ENCODE measurements at places on chromosomes 12 and 14. TPM values are rescaled to one million over a fixed set of nuclear protein-coding genes. Genes with fewer than 3 reads are reported as not detected.

DNA sequence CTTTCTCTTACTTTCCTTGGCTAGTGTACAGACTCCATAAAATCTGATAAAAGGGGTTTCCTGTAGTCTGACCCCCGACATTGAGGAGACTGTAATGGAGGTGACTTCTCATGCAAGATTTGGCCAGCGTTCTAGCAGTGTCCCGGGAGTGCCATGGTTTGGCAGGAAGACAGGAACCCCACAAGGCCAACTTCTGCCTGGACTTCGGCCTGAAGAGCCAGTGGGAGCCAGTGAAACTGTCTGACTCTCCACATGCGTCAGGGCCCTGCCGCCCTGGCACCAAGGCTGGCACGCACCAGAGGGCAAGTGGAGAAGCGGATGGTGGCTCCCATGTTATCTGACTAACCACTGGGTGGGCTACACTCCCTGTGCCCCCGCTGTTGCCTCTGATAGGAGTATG lies 70.5 kb downstream of the TMEM260 start:
- no peaks in the 10 kb centered on the region for H3K27me3 ChIP-seq
- DNase-seq, result no peak
- H3K27ac ChIP-seq, result no peak overlapping the region

- H3K4me3 ChIP-seq, result no peak overlapping the region
- H3K27me3 ChIP-seq, result no peaks in the 10 kb centered on the region
- peaks cover 40% of the 10 kb centered on the region for H3K36me3 ChIP-seq
- no peak for DNase-seq
- no peaks in the 10 kb centered on the region for H3K4me1 ChIP-seq
Observed at GRCh38 chr12:101772012-101772775, 32.9 kb upstream of the SYCP3 start.

DNA sequence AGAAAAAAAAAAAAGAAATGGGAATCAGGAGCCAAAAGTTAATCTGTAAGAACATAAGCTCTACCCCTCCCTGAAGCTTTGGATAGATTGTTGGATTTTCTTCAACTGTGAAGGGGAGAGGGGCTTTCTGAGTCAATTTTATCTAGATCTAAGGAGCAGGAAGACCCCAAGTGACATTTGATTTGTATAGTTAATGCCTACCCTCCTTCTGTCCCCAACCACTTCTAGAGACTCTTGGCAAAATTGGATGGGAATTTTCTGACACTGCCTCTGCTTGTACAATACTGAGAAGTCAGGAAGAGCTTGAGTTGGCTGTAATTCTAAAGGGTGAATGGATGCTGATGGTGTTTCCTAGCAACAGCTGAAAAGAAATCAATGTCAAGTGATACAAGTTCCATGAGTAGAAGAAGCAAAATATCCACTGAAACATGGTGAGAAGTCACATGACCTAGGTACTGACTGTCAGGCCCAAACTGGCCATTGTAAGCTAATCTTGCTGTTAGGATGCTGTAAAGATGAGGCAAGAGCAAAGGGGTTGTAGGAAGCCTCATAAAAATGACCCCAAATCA lies 42.2 kb downstream of the NDUFA12 start:
- no peak for DNase-seq
- H3K27me3 ChIP-seq, result no peaks in the 10 kb centered on the region
- H3K27ac ChIP-seq, result no peak overlapping the region
- H3K4me1 ChIP-seq, result no peaks in the 10 kb centered on the region
- H3K4me3 ChIP-seq, result no peak overlapping the region

DNA sequence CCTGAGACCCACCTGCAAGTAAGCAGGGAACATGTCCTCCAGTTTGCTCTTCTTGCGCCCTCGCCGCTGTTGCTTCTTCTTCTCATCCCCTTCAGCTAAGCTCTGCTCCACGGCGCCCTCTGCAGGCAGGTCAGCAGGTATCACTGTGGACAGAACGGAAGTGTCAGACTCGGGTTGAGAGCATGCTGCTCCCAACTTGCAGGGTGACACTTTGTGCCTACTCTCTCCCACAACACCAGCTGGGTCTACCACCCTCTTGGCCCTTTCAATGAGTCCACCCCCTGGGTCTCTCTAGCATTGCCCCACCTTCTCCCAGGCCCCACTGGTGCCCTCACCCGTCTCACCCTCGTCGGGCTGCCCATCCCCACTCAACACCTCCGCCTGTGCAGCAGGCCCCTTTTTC lies 16.7 kb downstream of the KMT2D start:
- H3K4me3 ChIP-seq, result no peak overlapping the region
- peaks cover 97% of the 10 kb centered on the region for H3K36me3 ChIP-seq
- no peaks in the 10 kb centered on the region for H3K4me1 ChIP-seq
- no peak overlapping the region for H3K27ac ChIP-seq

DNA sequence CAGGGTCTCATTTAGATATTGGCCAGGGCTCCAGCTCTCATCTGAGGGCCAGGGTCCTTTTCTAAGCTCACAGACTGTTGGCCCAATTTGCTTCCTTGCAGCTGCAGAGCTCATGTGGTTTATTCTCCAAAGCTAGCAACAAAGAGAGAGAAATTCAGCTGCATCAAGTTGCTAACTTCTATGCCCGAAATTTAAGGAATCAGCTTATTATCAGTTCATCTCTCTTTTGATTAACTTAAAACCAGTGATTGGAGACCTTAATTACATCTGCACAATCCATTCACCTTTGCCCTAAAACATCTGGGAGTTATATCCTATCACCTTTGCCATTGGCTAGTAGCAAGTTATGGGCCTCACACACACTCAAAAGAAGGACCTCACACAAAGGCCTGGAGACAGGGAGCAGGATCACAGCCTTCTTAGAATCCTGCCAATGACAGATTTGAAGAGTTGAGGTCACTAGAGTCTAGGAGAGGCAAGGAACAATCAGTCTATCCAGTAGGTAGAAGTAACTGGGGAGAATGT lies 258.8 kb upstream of the GARIN6 start:
- DNase-seq, result no peak
- no peaks in the 10 kb centered on the region for H3K27me3 ChIP-seq
- no peak overlapping the region for H3K27ac ChIP-seq
- 0 out of 2 replicates have a peak, but pooled peaks cover 2% of the 10 kb centered on the region for H3K4me1 ChIP-seq

DNA sequence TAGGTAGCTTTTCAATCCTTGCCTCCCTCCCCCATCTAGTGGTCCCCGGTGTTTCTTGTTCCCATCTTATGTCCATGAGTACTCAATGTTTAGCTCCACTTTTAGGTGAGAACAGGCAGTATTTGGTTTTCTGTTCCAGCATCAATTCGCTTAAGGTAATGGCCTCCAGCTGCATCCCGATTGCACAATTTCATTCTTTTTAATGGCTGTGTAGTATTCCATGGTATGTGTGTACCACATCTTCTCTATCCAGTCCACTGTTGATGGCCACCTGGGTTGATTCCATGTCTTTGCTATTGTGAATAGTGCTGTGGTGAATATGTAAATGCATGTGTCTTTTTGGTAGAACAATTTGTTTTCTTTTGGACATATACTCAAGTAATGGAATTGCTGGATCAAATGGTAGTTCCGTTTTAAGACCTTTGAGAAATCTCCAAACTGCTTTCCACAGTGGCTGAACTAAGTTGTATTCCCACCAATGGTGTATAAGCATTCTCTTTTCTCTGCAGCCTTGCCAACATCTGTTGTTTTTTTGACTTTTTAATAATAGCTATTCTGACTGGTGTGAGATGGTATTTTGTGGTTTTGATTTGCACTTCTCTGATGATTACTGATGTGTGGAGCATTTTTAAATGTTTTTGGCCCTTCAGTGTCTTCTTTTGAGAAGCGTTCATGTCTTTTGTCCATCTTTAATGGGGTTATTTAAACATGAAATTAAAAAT lies 34.2 kb upstream of the ASPG start:
- H3K27ac ChIP-seq, result no peak overlapping the region
- H3K4me1 ChIP-seq, result no peaks in the 10 kb centered on the region
- no peak for DNase-seq
- no peak overlapping the region for H3K4me3 ChIP-seq

DNA sequence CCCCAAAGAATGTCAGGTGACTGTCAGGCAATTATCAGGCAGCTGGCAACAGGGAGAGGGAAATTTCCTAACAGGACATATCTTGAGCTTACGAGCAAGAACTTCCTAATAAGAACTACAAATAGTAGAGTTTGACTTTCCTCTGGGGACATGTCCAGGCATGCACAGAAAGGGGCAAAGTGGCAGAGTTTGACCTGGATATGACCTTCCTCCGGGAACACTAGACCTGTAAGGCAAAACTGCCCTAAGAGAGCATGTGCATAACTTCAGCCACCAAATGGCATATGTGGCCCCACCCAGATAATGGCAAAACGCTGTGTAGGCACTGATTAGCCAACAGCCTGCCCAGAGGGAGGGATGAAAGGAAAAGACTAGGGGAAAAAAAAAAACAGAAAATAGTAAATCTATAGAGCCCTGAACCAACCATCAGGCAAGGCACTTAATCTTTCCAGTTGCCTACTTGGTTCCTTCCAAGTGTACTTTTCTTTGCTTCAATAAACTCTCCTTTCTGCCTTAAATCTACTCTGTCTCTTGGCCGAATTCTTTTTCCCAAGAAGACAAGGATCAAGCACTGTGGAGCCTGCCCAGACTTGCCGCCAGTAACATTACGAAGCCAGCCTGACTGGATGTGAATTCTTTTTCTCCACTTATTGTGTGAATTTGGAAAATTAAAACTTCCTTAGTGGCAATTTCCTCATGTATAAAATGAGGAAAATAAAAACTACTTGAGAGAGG lies 164.1 kb downstream of the SPTSSA start:
- H3K27ac ChIP-seq, result no peak overlapping the region
- H3K36me3 ChIP-seq, result no peaks in the 10 kb centered on the region
- no peaks in the 10 kb centered on the region for H3K27me3 ChIP-seq
- no peak overlapping the region for H3K4me3 ChIP-seq
- DNase-seq, result no peak

- no peaks in the 10 kb centered on the region for H3K36me3 ChIP-seq
- no peak for DNase-seq
- H3K27me3 ChIP-seq, result no peaks in the 10 kb centered on the region
Observed at GRCh38 chr12:76611533-76611932, 52.0 kb upstream of the OSBPL8 start.

DNA sequence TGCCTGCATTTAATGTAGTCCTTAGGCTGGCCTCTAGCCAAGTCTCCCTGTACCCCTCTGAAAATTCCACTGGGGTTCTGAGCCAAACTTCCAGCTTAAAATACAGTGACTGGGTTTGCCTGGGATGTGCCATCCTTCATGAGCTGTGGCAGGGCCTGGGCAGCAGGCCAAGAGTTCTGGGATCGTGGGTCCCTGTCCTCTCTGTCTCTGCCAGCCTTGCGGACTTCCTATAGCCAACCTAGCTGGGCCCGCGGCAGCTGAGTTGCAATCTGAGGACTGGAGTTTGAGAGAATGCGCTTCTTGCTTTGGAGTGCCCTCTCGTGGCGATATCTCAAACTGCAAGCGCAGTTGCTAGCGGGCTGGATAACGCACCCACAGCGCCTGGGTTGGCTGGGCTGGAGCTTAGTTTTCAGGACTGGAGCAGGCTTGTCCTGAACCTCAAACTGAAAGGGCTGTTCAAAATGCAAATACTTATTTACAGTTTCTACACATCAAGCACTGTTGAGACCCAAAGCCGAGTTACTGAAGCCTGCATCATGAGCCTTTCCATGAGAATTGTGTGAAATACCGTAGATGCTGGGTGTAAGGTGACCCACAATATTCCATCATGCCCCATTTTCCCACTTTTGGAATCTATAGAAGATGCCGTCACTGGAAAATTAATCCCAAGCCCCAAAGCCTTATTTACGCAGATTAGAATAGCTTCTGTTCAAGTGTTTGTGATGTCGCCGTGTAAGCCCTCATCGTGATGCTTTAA lies 7.3 kb upstream of the IFI27L2 start:
- DNase-seq, result peak; percentile 90
- H3K36me3 ChIP-seq, result peaks cover 18% of the 10 kb centered on the region
- H3K27me3 ChIP-seq, result no peaks in the 10 kb centered on the region

- no peaks in the 10 kb centered on the region for H3K36me3 ChIP-seq
- no peak for DNase-seq
- H3K4me1 ChIP-seq, result peaks cover 8% of the 10 kb centered on the region
- no peak overlapping the region for H3K27ac ChIP-seq
- H3K4me3 ChIP-seq, result no peak overlapping the region
Observed at GRCh38 chr12:124821252-124822200, 42.1 kb downstream of the SCARB1 start.

- DNase-seq, result no peak
- H3K27me3 ChIP-seq, result no peaks in the 10 kb centered on the region
- H3K27ac ChIP-seq, result no peak overlapping the region
Observed at GRCh38 chr12:42284157-42284556, 41.7 kb downstream of the ZCRB1 start.

- DNase-seq, result no peak
- no peaks in the 10 kb centered on the region for H3K36me3 ChIP-seq
- no peaks in the 10 kb centered on the region for H3K27me3 ChIP-seq
Observed at GRCh38 chr14:54762296-54762695, 140.3 kb downstream of the GCH1 start.

DNA sequence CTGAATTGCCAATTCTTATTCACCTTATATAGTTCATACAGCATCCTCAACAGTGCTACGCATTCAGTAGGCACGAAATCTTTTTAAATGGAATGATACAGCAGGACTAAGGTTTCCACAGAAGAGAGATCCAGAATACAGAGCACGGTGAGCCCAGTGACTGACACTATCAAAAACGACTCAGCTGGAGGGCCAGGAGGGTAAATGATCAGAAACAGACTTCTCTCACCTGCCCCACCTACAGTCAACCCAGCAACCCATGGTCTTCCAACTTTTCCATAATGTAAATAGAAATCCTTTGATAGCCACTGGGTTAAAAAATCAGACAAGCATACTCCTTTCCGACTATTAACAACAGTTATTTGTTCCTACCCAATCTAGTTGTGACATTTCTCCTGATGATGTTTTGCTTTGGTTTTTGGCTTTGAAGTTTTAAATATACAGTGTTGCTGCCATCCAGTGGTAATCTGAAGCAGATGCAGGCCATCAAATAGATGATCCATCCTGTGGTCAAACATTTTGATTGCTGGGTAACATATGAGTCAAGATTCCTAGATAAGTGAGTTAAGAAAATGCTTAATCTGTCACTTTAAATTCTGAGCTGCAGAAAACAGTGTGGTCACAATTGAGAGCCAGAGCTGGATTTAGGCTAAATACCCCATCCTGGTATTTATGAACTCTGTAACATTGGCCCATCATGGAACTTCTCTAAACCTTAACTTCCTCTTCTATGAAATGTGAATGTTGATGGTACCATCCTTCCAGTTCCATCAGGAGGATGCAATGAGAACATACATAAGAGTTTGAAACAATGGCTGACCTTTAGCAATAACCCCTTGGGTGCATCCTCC lies 42.0 kb downstream of the GPHB5 start:
- no peak overlapping the region for H3K27ac ChIP-seq
- no peaks in the 10 kb centered on the region for H3K4me1 ChIP-seq
- no peak for DNase-seq
- no peaks in the 10 kb centered on the region for H3K36me3 ChIP-seq
- H3K27me3 ChIP-seq, result no peaks in the 10 kb centered on the region

C14orf180 gene
- not detected for total RNA-seq

BIN2 gene
- not detected for total RNA-seq

PCNX1 gene
- 48.6 TPM for total RNA-seq

FAM181A gene
- not detected for total RNA-seq

ZNF385A gene
- 5.7 TPM for total RNA-seq

PGAM5 gene
- total RNA-seq, result 118 TPM

Data from H9 (cell line).